ENCODE measurements at places on chromosomes 2 and 18.

DNA sequence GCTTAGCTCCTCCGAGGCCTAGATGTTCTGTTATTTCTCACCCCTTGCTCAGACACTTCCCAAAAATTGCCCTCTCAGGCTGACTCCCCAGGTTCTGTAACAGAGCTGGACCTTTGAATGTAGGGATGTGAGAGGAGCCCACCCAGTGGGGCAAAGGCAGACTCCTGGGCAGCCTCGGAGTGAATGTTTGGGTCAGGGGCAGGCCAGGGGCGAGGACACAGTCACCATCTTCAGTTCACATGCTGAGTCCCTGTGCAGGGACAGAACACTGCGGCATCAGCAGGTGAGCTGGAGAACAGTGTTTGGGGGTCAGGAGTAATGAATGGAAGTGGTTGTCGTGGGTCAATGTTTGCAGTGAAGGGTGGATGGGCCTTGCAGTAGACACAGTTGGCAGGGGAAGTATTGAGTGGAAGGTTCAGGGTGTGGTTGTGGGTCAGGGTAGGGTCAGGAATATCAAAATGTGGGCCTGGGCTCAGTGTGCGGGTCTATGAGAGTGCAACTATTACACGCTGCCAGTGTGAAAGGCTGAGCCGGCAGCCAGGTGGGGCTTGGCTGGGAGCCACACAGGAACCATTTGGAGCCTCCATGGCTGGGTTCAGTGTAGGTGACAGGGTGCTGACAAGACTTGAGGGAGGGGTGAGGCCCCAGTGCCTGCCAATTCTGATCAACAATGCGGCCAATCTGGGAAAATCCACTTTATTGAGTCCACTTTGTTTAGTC, 4.4 kb downstream of the IHH start:
- no peak for DNase-seq

- DNase-seq = no peak
Measured at GRCh38 chr2:9261231-9261883, 54.7 kb downstream of the ASAP2 start.

GRCh38 chr2:23363268-23363667, 21.7 kb upstream of the KLHL29 start:
- no peak for DNase-seq

- DNase-seq = no peak
Measured at GRCh38 chr2:8582651-8583399, 99.0 kb upstream of the ID2 start.

DNA sequence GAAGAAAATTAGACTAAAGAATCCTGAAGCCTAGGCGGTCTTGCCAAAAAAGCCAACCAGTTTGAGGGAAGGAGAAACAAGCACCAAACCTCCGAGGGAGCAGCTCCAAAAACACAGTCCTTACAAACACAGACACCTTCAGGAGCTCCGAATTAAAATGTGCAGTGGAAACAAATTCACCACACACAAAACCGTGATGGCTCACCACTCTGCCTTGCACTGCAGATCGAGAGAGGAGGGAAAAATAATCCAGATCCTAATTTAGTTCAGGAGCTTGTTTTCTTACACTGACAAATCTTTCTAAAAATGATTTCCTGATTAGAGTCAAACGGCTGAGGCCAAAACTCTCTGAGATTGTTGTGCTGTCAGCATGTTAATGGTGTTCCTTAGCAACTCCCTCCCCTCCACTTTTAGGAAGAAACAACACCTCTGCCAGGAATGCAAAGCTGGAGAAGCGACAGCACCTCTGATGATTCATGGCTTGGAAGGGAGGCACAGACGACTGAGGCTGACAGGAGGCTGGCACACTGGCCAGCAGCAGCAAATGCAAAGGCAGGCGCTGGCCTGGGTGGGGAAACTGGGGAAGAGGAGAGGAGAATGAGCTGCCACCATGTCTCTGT, 249.4 kb upstream of the KLHL29 start:
- no peak for DNase-seq

GRCh38 chr2:172997031-172997430, 78.6 kb upstream of the MAP3K20 start:
- DNase-seq = no peak

DNA sequence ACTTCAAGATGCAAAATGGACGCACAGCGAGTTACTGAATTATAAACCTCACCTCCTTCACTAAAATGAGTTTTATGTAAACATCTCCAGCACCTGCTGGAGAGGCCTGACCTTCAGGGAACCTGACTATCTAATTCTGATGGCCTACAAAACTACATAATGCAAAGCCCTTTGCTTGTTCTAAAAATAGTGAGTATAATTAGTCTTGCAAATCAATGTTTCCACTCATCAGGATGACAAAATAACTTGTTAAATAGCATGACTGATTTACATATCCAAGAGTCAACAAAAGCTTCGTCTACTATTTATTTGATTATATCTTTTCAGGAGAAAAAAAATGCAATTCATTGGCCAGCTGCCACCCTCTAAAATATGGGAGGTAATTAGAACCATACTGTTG, 326.3 kb upstream of the MC4R start:
- no peak for DNase-seq

GRCh38 chr2:126627643-126628042, 28.3 kb upstream of the GYPC start:
- no peak for DNase-seq

DNA sequence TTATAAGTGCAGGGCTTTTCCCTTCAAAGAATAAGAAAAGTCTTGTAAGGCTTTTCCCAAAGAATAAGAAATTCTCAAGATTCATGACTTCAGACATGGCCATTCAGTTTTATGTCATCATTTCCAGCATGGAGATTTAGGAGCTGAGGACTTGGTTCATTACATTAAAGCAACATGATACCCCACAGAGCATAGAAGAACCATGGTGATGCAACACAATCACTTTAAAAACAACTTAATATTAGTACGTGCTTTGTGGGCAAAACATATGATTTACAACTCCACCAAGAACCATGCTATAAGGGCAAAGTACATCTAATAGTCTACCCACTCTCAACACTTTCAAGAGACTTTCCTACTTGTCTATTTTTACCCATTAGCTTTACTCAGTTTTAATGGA, 214.4 kb downstream of the SRBD1 start:
- no peak for DNase-seq

- no peak for DNase-seq
Measured at GRCh38 chr2:38233231-38233983, 143.7 kb downstream of the ATL2 start.

- DNase-seq = no peak
Measured at GRCh38 chr2:120771781-120772208, 36.1 kb downstream of the GLI2 start.

DNA sequence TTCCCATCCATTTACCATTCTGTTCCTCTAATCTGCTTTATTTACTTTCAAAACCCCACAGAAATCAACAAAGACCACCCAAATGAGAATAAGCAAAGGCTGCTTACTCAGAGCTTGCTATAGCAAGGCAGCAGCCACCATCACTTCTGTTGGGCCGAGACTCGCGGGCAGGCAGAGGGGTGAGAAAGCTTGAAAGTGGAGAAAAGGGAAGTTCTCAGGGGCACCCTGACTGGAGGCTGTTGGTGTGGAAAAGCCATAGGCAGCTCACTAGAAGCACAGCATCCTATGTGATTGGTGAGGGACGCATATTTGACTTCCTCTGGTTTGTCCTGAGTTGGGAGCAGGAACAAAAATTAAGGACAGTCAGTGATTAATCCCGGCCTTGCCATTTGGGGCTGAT, 269.7 kb upstream of the THSD7B start:
- DNase-seq = no peak

DNA sequence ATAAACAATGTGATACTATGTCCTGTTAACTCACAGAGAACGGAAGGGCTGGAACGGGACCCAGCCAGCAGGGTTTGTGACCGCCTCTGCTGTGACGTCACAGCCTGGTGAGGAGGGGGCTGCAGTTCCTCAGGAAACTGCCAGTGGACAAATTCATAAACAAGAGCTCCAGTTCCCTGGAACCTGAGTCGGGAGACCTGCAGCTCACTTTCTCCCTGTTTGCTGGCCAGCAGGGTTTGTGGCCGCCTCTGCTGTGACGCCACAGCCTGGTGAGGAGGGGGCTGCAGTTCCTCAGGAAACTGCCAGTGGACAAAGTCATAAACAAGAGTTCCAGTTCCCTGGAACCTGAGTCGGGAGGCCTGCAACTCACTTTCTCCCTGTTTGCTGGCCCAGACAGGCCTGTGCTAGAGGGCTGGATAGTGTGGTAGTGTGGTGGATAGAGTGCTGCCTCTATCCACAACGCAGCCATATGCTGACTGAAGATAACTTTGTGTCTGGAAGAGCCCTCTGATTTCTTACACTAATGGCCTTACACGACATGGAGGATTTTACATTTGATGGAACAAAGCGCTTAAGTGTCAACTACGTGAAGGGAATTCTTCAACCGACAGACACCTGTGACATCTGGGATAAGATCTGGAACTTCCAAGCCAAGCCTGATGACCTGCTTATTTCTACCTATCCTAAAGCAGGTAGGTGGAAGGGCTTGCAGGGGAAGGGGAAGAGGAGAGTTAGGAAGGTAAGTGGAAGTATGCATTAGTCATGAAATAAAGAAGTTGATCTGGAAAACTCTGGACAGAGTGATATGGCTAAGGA, at the start of gene SULT1C4:
Gene SULT1C4, plus strand, starts transcription at position 140 of the 816 bp plus-strand sequence. Its CDS starts 384 bp downstream, at position 524.
- no peak for DNase-seq

DNA sequence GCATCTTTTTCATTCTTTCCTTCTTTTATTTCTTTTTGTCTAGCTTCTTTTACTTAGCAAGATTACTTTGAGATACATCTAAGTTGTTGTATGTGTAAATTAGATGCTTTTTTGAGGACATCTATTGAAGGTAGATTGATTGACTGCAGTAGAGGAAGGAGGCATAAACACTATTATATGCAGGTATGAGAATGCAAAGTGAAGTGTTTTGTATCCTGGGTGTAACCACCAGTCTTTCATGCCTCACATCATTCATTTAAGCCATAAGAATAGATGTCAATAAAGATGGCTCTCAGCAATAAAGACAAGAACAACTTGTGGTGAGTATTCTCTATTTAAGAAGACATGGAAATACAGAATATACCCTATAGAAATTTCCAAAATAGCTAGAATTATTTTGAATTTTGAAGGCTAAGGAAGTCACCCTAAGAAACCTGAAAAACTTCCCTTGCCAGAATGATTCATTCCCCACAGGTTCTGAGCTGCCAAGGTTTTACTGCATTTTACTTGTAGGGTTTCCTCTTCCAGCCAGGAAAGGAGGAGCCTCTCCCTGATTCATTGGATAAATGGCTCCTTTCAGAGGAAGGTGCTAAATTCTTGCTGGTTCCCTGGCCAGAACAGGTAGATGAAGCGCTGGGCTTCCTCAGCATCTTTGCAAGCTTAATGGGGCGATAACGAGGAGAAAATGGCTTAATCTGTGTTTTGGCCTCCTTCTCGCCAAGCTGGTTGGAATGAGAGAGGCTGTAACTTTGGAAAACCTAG, 279.8 kb upstream of the SLC14A2 start:
- no peak for DNase-seq

GRCh38 chr18:54712306-54712705, 116.0 kb upstream of the RAB27B start:
- no peak for DNase-seq

- no peak for DNase-seq
Measured at GRCh38 chr2:216155954-216156353, 46.8 kb downstream of the XRCC5 start.

DNA sequence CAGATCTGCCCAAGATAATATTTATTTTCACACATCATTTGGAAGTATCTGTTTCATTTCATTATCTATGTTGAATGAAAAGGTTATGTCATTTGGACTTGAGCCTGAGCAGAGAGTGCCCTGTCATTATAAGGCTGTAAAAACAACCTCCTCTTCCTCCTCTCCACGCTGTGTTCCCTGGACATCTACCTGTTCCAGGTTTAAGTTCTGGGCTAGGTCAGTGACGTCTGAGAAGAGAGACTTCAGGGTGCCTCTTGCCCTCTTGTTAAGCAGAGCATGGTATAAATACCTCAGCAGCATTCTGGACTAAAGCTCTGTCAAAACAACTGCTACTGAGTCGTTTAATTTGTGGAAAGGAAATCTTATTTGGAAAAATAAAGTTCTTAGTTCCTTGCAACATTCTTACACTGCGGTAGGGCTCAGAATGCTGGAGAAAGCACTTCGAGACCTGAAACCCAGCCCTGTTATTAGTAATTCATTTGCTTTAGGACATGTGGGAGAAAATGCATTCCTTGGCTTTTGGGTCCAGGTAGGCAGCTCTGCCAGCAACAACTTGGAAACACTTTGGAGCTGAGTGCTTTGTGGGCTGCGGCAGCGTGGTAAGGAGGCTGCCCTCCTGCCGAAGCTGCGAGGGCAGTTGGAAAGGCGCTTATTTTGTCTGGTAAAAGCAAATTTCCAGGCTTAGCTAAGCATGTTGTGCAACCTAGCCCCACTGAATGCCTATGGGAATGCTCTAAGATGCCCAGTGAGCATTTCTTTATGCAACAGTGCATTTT, 91.8 kb upstream of the NEDD4L start:
- DNase-seq = no peak

GRCh38 chr2:31163011-31163539, 24.8 kb upstream of the GALNT14 start:
- no peak for DNase-seq

GRCh38 chr2:141496810-141497209, 634.0 kb downstream of the LRP1B start:
- no peak for DNase-seq

DNA sequence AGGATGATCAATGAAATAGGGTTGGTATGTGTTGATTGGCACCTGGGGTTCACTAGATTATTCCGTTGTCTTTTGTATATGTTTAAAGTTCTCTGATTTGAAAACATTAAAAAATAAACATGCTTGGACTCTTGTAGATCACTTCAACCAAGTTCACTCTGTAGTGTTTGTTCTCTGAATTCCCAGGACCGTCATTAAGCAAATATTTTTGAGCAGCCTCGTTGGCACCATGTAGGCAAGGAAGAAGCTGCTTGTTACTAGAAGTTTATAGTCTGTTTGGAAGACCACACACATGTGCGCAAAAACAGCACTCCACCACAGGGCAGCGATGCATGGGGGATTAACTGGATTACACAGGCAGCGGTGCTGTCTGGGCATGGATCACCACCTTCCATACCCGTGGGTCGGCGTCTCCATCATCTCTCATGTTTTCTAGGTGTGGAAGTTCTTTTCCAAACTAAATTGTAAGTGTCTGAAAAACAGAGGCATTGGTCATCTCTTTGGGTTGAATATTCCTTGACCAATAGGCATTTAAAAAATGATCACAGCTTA, 212.2 kb downstream of the FHOD3 start:
- DNase-seq = no peak

DNA sequence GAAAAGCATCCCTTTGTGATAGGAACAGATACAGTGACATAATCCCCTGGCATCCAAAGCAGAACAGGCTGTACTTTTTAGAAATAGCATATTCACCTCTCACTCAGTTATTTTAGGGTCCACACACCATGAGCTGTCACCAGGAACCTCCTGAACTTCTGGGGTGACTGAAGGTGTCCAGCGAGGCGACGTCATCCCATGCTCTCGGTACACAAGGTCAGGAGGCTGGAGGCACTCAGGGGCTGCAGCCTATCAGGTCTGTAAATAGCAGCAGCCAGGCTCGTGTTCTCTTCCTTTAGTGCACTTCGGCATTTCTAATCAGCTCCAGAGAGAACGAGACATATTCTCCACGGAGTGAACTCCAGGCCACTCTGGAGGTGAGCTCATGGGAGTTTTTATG, 98.3 kb downstream of the GATA6 start:
- no peak for DNase-seq

GRCh38 chr18:54950221-54950620, 9.0 kb downstream of the CCDC68 start:
- DNase-seq = no peak

Data from activated T-cell treated with anti-CD3 and anti-CD28 coated beads, Interleukin-2, amount 50 U/mL, for 1 hour (primary cell).